ENCODE measurements at places on chromosomes 4 and X.

- no peak for DNase-seq
Observed at GRCh38 chr4:57320849-57321248, 210.7 kb upstream of the IGFBP7 start.

- DNase-seq: no peak
Observed at GRCh38 chr4:130197946-130198345, 1102.0 kb downstream of the C4orf33 start.

DNA sequence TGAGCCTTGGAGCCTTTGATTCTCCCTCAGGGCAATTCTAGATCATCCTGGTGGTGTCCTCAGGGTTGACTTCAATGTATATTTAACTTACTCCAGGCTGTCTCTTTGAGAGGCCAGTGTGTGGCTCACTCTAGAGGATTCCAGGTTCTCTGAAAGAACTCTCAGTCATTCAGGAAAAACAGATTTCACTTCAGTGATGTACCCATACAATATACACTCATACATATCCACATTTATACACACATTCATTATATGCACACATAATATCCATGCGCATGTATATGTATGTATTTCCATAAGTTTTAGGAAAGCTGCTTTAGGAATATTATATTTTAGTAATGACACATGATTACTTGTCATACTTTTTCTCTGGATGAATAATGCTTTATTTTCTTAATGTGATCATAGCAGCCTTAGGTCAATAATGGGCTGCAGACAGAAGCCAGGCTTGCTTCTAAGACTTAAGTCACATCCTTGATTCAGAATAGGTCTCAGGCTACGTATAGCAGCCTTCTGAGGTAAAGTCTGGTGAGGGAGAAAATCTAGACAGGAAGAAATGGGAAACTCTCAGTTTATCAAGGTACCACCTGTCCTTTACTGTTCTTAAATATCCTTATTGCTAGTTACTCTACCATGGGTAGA lies 397.0 kb downstream of the GPAT3 start:
- DNase-seq: no peak

DNA sequence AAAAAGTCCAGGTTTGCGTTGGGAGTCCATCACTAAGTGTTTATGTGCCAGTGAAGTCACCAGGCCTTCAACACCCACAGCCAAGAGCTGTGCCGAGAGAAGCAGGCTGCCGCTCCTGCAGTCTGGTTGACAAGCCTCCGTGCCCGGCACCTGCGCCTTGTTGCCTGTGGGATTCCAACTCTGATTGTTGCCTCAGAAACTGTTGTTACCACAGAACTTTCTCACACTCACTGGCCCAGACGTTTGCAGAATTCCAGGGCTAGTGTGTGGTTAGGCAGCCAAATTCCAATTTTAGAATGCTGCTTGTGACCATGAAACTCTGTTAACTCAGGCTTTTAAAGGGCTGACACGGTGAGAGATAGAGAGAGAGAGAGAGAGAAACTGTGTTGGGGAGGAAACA lies 119.5 kb upstream of the LIMCH1 start:
- DNase-seq: no peak

DNA sequence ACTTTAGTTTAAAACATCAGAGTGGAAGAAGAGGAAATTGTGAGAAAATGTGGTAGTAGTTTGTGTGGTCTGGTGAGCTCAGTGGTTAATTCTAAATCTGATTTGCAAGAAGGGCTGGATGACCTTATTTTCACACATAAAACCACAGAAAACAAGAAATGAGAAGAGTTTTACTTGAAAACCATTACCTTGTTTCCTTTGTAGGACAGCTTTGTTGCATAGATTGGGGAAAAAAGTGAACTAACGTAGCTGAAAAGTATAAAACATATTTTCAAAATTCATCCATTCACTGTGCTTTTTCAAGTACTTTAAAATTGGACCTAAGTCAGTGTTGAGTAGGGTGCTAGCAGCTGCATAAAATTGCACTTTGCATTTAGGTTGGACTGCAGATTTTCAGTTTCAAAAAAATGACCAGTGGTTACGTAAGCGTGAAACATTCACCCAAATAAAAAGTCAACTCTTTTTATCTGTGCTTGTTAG lies 211.3 kb downstream of the ARHGAP10 start:
- no peak for DNase-seq

DNA sequence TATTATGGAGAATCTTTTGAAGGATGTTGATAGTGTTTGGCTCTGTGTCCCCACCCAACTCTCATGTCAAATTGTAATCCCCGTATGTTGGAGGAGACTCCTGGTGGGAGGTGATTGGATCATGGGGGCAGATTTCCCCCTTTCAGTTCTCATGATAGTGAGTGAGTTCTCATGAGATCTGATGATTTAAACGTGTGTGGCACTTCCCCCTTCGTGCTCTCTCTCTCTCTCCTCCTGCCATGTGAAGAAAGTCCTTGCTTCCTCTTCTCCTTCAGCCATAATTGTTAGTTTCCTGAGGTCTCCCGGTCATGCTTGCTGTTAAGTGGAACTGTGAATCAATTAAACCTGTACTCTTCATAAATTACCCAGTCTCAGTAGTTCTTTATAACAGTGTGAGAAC lies 166.1 kb upstream of the NUDT6 start:
- no peak for DNase-seq

DNA sequence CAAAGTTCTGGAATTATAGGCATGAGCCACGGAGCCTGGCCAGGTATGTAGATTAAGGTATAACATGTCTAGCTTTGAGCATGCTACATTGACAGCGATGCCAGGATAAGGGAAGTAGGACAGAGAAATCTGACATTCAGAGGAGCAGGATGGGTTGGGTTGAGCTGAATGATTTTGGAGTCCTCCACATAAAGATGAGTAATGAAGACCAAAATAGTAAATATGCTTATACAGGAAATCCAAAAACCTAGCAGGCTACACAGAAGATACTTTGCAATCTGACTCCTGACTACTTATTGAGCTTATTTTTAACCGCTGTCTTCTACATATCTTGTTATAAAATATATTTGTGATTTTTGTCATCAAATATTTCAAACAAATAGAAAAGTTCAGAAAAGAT lies 69.7 kb downstream of the PDGFC start:
- DNase-seq: no peak

- DNase-seq: no peak
Observed at GRCh38 chr4:37002625-37003024, 241.9 kb upstream of the NWD2 start.

- no peak for DNase-seq
Observed at GRCh38 chr4:142402900-142403299, 443.2 kb downstream of the INPP4B start.

GRCh38 chrX:68692651-68693050 lies 45.2 kb downstream of the STARD8 start:
- DNase-seq: no peak

GRCh38 chr4:35771571-35771970 lies 472.7 kb downstream of the ARAP2 start:
- DNase-seq: no peak

DNA sequence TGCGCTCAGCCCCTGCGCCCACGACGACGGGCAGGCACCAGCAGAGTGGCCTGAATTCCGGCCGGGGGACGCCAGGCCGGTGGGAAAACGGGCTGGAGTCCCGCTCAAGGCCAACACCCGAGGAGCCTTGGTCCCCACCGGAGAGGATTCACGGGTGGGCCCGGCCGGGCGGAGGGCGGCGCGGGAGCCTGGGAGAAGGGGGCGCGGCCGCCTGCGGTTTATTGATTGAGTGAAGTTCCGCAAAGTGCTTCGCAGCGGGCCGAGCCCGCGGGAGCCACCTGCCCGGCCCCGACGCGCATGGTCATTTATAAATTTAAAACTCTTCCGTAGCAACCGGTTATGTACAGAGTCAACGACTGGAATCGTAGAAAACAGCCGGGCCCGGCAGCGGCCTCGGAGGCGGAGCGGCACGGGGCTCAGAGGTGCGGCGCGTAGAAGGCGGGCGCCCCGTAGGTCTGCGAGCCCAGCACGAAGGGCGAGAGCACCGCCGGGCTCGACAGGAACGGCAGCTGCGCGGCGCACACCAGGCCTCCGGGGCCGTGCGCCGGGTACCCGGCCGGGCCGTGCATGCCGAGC lies 3.6 kb downstream of the NKX1-1 start:
- no peak for DNase-seq

- no peak for DNase-seq
Observed at GRCh38 chr4:6177587-6178197, 22.7 kb downstream of the JAKMIP1 start.

- DNase-seq: no peak
Observed at GRCh38 chrX:120350450-120351138, 11.3 kb upstream of the ATP1B4 start.

Data from vagina (tissue), 2 donors.